IPS-NIHi11 (cell line): ENCODE measurements at places on chromosomes 4 and X.
A peak's percentile ranks its signal among the peaks of the same experiment; 100 is the strongest.

DNA sequence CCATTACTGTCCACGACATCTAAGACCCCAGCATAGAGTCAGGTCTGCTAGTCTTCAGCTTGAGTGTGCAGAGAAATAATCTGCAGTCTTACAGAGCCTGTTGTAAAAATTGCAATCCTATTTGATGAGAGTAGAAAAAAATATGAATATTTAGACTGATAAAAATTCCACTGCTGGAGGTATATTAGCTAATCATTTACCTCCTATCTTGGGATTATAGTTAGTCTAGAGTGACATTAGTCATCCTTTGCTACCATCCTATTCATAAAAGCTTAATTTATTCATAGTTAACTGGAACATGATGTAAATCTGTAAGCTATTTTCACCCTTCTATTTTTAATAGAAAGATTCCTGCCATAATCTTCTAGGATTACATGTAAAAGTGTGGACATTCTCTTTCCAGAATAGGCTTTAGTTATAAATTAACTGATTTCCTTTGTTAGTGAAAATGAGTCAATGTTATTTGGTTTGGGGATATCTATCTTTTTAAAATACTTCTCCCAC is 26.7 kb downstream of the C4orf54 start:
- DNase-seq = no peak

DNA sequence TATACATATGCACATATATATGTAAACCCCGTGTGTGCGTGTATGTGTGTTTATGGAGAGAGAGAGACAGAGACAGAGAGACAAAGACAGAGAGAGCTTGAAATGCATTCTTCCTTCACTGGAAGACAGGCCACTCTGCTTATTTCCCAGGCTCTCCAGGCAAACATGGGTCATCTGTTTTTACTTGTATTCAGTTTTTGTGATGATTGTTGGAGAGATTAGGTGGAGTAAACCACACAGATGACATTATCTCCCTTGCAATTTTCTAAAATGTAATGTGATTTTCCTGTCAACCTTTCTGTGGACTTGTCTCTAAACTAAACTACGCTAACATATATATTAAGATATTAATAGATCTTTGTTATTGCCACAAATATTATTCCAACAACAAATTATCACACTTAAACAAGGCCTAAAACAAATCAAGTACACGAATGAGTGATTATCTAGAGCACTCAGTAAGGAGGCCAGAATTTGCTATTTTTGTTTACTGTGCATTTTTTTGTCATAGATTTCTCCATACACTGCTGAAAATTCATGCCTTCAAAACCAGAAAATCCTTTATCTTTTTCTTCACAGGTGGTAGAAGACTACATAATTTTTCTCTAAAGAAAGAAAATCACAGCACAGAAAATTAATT is 251.8 kb upstream of the SLIT2 start:
- no peak for DNase-seq

GRCh38 chr4:88953400-88953799 is 103.6 kb downstream of the FAM13A start:
- no peak for DNase-seq

DNA sequence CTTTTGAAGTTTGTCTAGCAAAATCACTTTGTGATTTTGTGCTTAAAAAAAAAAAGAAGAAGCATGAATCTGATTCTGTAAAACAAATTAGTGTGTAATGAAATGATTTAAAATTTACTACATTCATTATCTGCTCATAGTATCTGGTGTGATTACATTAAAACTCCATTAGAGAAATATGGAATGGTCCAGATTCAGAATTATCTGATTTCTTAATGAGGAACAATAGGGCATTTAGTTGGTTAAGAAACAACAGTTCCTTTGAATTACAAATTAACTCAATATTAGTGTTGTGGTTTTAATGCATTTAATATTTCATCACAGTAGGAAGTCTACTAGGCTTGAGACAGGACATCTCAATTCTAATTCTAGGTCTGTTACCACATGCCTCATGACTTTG is 57.9 kb upstream of the PDHA1 start:
- no peak for DNase-seq

- DNase-seq = no peak
Observed at GRCh38 chr4:20416800-20417199, 165.1 kb downstream of the SLIT2 start.

- peak; percentile 84 for DNase-seq
Observed at GRCh38 chrX:47482512-47483305, at the start of gene ZNF41. ZNF41 (minus strand) TSS chrX:47483222; CDS start chrX:47467481, 15,741 bp downstream.

GRCh38 chrX:93538575-93538974 is 134.8 kb downstream of the NAP1L3 start:
- peak; percentile 13 for DNase-seq

- DNase-seq = no peak
Observed at GRCh38 chr4:2482693-2483092, 13.8 kb downstream of the RNF4 start.

- peak; percentile 74 for DNase-seq
Observed at GRCh38 chr4:118981839-118982381, 93.3 kb downstream of the SYNPO2 start.

DNA sequence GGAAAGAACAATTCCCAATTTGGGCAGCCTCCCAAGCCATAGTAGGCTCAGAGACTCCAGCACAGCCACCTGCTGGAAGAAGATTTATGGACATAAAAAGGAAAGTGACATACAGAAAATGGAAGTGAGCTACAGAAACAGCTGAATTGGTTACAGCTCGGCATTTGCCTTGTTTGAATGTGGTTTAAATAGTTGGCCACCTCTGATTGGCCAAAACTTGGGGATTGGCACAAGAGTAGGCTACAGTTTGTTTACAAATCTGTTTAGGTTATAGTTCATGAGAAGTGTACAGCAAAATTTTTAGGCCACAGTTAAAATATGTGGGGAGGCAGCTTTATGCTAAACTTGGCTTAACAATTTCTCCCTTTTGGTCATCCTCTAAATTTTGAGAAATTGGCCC is 150.4 kb downstream of the MAGEC1 start:
- no peak for DNase-seq

DNA sequence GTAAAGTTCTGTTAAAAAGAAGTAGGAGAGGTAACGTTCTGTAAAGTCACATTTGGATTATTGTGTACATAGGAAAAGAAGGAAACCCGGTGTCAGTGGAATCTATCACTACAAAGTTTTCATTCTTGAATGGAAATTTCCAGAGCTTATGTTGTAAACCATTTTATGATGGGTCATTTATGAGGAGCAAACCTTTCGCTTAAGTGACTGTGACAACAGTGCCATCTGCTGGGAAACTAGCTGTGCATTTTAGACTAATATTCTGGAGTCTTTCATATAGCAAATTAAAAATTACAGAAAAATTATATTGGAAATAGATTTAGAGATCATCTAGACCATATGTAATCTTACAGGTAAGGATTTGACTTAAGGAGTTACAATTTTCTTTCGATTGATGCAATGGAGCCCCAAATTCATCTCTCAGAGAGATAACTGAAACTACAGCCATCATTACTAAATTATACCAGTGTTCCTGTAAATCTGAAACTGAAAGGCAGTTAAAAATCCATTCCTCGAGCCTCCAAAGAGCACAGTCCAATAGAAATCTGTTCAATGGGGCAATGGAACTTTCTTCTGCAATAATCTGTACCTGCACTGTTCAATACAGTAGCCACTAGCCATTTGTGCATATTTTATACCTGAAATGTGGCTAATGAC is 26.9 kb downstream of the ASB9 start:
- DNase-seq = peak; percentile 24

GRCh38 chr4:102533348-102533747 is 32.2 kb downstream of the NFKB1 start:
- no peak for DNase-seq

DNA sequence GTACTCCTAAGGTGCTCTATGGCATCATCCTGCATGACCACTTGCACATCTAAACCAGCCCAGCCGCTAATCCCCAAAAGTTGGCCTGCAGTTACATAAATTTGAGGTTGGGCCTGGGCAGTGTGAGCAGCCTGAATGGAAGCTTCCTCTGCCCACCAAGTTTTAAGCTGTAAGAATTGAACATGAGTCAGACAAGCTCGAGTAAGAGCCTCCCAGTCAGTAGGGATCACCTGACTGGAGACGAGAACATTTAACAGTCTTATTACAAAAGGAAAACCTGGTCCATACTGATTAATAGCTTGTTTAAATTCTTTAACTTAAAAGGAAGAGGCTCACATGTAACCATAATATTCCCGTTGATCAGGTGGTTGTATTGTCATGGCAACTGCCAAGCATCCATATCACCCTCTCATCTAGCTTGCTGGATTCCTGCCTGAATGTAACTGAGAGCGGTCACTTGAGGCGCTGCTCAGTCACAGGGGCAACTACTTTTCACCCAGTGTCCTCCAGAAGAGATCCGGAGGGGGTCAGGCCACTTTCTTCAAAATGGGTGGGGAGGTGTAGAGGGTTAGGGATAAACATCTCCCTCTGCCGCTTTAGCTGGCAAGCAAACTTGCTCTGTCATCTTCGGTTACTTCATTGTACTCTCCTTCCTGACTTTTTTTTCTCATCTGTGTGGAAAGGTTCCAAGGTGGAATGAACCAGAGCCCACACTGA is 56.6 kb upstream of the WDR1 start:
- no peak for DNase-seq

- DNase-seq = no peak
Observed at GRCh38 chrX:147485207-147485606, 426.5 kb upstream of the FMR1 start.

DNA sequence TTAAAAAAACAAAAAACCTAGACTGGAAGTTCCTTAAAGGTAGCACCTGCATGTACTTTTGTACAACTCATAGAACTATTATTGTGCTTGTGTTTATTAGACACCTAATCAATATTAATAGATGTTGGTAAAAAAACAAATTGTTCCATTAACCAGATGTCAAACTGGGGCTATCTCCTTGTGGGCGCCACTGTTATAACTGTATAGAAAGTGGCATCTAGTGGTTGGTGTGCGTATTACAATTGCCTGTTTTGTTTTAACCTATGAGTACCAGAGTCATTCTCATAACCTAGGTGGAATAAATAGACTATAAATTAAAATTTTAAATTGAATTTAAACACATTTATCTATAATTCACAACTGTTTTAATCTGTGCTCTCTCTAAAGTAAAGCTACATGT is 97.4 kb downstream of the COL4A5 start:
- peak; percentile 21 for DNase-seq

DNA sequence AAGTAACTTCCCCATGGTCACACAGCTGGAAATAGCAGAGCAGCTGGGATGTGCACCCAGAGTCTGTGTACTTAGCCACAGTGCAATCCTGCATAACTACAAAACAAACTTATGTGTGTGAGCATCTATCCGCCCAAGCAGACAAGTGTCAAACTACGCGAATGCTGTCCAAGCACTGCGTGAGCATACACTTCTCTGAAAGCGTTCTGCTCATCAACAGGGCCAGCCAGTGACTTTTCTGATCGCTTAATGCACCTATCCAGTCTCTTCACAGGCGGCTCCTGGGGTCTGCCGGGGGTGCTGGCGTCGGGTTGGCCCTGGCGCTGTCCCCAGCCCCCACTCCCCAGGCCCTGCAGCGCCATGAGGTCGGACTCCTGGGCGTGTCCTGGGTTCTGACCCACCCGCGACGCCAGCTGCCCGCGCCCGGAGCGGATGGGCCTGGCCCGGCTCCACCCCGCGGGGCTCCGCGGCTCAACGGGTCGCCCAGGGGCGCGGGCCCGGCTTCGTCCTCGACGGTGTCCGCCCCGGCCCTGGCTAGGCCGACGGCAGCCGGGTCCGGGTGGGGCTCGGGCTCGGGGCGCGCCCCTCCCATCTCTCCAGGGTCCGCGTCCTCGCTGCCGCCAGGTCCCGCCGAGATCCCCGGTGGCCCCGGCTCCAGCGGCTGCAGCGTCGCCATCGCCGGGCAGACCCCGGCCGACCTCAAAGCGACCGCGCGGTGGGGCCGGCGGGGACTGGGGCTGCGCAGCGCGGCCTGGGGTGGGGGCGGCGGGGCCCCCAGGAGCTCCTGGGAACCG is 1.3 kb upstream of the ZNF141 start:
- DNase-seq = peak; percentile 63

- DNase-seq = no peak
Observed at GRCh38 chr4:74006009-74006476, 7.6 kb upstream of the CXCL5 start.

DNA sequence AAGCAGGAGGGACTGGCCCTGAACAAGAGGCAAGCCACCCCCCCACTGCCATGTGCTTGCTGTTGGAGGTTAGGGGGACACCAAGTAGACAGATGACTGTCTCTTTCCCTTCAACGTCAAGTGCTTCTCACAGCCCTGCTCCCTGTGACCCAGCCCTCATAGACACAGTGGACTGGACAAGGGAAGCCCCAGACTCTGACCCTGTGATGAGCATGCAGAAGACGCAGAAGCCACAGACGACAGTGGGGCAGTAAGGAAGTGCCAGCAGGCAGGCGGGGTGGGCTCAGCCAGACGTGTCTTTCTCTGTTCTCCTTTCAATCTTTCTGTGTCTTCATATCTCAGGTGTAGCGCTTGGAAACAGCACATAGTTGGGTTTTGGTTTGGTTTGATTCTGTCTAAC is 2.4 kb upstream of the L1CAM start:
- DNase-seq = no peak

GRCh38 chr4:154559494-154560418 is 3.1 kb upstream of the FGB start:
- peak; percentile 27 for DNase-seq

DNA sequence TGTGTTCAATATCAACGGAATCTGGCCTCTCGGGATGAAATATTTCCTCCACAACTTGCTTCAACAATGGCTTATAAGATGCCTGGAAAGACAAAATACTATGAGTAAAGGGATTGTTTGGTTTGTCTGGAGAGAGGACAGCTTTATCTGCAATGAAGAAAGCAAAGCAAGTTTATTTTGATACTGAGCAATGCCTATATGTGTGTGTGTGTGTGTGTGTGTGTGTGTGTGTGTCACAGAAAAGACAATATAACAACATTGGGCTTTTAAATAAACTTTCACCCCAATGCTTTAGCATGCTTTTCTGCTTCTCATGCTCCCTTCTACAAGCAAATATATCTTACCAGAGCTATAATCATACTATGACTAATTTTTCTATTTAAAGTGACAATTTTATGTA is 45.4 kb downstream of the RASL11B start:
- no peak for DNase-seq

DNA sequence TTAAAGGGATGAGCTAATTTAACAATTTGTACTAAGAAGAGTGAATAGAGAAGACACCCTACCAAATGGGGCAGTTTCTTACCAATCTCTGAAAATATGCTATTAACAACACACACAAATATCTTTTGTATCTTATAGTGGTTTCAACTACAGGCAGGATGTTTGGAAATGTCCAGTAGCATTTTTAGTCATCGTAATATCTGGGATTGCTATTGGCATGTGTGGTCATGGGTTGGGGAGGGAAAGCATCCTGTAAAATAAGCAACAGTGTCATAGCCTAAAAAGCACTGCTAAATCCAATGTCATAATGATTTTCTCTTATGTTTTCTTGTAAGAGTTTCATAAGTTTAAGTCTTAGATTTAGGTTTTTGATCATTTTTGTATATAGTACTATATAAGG is 29.3 kb upstream of the ABCG2 start:
- no peak for DNase-seq

DNA sequence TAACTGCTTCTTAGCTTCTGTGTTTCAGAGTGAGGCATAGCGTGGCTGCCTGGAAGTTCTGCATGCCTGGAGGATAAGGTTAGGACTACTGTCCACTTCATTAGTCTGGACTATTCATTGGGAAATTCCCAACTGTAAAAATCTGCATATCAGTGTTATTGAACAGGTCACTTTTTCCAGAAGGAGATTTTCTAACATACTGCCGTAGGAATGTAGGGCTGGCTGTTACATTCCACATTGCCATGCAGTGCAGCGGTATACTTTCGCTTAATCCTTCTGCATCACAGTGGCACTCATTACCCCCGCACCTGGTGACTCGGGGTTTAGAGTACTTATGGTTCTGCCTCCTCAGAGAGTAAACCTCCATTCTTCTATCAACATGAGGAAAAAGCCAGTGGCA is 104.6 kb downstream of the NPFFR2 start:
- peak; percentile 25 for DNase-seq

- no peak for DNase-seq
Observed at GRCh38 chrX:9825966-9826365, 39.7 kb downstream of the SHROOM2 start.
